Activated CD8-positive, alpha-beta memory T cell treated with anti-CD3 and anti-CD28 coated beads for 48 hours (primary cell): ENCODE measurements at places on chromosomes 11 and 22.

DNA sequence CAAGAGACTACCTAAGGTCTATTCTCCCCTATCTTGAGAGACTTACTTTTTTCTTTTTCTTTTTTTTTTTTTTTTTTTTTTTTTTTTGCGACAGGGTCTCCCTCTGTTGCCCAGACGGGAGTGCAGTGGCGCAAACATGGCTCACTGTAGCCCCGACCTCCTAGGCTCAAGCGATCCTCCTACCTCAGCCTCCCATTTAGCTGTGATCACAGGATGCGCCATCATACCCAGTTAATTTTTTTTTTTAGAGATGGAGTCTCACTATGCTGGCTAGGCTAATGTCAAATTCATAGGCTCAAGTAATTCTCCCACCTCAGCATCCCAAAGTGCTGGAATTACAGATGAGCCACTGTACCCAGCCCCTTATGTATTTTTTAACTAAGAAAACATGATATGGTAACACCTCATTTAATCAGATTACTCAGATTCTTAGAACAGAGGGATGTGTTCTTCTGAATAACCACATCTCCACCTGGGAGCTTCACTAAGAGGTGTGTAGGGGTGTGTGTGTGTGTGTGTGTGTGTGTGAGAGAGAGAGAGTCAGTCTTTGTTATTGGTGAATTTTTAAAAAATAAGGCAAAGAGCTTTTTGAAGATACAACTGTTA, 102.9 kb downstream of the USP35 start:
- no peak for DNase-seq

DNA sequence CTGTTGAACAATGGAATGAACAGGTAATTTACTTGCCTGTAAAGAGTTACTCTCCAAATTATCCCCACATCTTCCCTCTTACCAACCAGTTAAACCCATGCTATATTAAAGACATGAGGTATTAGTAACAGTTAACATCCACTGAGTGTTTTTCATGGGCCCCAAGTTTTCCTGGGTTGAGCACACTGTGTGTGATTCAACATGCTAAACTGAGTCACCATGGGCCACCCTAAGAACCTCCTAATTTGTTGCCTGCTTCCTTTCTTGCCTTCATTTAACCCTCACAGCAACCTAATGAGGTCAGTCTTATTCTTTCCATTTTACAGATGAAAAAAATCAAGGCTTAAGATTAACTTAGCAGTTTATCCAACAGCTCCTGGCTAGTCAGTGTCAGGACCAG, 51.0 kb downstream of the GALNT18 start:
- no peak for DNase-seq

DNA sequence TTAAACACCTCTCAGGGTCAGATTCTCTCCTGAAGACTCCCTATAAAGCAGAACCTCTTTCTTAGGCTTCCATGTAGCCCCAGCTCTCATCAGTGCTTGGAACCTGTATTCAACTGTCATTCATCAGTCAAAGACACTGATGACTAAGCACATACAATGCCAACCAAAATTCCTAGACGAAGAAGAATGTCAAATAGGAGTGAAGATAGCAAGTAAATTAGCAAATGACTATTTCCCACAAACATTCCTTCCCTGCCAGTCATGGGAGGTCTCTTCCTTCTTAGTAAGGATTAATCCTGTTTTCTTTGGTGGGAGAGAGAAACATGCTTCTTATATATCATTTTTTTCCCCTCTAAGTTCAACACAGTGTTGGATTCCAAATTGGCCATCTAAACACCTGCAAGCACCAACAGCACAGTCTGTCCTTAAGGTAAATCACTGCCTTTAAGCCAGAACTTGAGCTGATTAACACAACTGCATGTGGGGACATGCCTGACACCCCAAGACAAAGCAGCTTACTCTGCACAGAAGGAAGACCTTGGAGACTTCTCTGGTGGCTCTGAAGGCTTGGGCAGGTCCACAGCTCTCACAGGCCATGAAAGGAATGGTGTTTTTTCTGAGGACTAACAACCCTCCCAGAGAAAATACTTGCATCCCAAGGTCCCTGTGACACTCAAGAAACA, 47.5 kb upstream of the ME3 start:
- DNase-seq, result no peak

DNA sequence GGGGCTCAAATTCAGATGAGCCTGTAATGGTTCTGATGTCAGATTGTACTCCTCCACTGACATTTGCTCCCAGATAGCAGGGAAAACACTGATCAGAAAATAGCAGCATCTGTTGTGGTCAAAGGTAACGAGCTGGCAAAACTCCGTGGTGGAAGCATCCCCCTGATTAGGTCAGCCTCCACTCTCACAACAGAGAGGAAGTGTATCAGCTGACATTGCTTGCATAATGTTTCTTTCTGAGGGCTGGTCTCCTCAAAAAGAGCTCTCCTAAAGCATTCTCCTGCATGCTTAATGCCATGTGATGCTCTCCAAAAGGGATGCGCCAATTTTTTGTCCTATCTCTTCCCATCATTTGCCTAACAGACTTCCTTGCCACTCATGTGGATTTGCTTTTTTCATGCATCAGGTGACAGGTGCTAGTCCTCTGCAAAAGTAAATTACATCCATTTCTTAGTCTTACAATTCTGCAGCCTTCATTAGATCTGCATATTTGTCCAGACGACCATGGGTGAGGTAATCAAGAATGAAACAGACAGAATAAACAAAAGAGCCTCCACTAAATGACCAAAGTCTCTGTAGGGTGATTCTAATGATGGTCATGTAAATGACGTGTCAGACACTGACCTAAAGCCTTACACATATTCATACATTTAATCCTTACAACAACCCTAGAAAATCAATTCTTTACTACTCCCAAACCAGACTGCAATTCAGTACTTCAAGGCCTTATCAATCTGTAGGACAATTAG, 6.4 kb upstream of the TENM4 start:
- DNase-seq, result no peak

DNA sequence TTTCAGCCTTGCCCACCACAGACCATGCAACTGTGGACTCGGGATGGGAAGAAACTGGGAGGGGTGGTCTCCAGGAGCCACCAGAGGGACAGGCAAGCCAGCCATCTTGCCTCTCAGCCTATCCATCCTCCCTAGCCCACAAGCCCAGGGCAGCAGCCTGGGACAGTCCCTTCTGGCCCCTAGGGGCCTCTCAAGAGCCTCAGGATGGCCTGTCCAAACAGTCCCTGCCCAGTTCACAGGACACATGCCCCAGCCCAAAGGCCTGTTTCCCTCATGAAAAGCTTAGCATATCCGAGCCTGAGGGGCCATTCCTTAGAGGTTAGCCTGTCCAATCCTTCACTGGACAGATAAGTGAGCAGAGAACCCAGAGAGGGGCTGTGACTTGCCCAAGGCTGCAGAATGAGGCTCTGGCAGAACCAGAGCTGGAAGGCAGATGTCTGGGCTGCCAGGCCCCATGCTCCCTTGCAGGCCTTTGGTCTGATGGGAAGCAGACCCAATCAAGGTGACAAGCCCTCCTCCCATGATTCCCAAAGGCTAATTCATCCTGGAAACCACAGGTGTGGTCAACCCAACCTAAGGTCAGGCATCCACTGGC, 28.2 kb downstream of the LRRC10B start:
- DNase-seq, result no peak

- no peak for DNase-seq
Observed at GRCh38 chr11:45436118-45436517, 150.0 kb upstream of the SYT13 start.

DNA sequence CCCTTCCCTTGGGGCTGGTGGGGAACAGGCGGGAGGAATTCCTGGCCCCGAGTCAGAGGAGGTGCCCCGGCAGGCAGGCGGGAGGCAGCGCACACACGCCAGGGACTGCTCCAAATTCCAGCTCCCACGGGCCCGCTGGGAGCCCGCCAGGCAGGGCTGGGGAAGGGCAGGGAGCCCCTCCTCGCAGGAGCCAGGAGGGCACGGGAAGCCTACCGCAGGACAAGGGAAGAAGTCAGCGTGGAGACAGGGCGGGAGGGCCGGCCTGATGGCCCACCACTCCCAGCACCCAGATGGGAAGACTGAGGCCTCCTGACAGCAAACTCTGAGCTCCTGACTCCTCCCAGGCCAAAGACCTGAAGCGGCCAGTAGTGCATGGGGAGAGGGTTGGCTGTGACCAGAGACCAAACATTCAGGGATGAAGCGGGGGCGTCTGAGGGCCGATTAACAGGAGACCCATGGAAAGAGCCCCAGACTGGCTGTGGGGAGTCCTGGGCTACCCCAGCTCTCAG, 22.4 kb downstream of the RPL3 start:
- DNase-seq, result no peak

- DNase-seq, result no peak
Observed at GRCh38 chr11:118572981-118573550, 857 bp downstream of the ARCN1 start.

DNA sequence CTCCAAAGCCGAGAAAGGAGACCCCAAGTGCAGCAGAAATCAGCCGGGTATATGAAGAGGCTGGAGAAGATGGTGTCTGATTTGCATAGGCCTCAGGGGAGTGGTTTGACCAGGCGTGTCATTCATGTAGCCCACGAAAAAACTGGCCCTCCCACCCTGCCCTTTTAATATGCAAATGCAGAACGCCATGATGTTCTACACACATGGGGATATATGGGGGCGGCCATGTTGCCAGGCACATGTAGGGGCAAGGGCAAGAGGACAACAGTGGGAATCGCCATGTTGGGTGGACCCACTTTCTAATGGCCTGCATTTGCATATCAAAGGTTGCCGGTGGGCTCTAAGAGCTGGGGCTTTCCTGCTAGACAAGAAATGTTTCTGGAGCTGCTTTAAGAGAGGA, 86.4 kb downstream of the ISX start:
- no peak for DNase-seq
